A549 treated with Hydrocortisone at 1 μM for 4 hours (cell line): ENCODE measurements at places on chromosomes 1 and 21. TPM values are rescaled to one million over a fixed set of nuclear protein-coding genes. Genes with fewer than 3 reads are reported as not detected.

Gene MIS18A
- 13.3 to 16.0 TPM (median 14.3 TPM) in 5 replicates for total RNA-seq

Gene DNAJC28
- 0.16 to 0.48 TPM (median 0.38 TPM) in 5 replicates for total RNA-seq

Gene LAMB3
- total RNA-seq, result 18.6 to 23.5 TPM (median 21.0 TPM) in 5 replicates

Gene LCE1E
- total RNA-seq, result 0.08 to 0.17 TPM (median 0.12 TPM) in 3 of 5 replicates, not detected in the others

Gene PEAR1
- 5.9 to 7.6 TPM (median 6.4 TPM) in 5 replicates for total RNA-seq
